ENCODE measurements at places on chromosomes 12 and 14.

- no peak for DNase-seq
These were observed 54.9 kb upstream of the PPP2R5C start for GRCh38 chr14:101706509-101707067.

DNA sequence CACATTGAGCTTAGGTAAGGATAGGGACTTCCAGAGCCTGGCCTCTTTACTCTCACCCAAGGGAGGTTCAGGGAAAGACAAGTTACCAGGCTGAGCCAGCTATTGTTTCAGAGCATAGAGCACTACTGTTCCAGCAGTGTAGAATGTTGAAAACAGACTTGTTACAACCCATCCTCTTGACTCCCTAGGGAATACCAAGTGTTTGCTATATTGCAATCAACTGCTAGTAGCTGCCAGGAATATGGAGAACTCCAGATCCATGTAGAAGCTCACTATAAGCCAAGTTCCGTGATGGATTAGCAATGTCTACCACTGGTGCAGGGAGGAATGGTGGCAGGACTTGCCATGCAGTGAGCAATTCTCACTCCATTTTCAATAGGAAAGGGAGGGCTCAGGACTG, 199.8 kb upstream of the RBM19 start:
- no peak for DNase-seq

DNA sequence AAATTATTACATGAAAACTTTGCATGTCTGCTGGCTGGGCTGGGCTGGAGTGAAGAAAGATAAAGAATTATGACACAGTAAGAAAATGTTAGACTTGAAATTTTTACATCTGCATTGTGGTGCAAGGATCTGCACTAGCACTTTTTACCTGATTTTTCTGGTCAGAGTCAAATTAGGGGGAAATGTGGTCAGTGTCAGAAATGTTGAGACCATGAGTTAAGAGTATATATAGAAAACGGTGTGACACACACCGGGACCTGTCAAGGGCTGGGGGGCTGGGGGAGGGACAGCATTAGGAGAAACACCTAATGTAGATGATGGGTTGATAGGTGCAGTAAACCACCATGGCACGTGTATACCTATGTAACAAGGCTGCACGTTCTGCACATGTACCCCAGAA, 90.3 kb downstream of the IGF1 start:
- DNase-seq = no peak

- DNase-seq = no peak
These were observed 162.7 kb downstream of the FOXN3 start for GRCh38 chr14:89254166-89254909.

DNA sequence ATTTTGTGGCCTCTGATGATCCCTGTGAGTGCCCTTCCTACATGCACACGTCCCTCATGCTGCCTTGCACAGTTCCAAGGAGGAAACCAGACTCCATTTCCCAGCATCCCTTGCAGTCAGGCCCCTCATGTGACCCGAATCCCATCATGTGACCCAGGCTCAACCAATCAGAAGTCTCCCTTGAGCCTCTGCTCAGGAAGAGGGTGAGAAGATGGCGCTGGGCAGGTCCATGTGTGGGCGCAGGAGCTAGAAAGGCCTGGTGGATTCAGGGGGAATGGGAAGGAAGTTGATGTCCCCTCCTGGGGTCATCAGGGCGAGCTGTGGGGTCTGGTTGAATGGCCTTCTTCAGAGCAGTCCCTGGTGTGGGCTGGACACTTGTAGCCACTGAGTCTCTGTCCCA, 240.5 kb downstream of the ADGRD1 start:
- DNase-seq = no peak

- DNase-seq = no peak
These were observed 1.6 kb downstream of the DPF3 start for GRCh38 chr14:72892103-72892878.

DNA sequence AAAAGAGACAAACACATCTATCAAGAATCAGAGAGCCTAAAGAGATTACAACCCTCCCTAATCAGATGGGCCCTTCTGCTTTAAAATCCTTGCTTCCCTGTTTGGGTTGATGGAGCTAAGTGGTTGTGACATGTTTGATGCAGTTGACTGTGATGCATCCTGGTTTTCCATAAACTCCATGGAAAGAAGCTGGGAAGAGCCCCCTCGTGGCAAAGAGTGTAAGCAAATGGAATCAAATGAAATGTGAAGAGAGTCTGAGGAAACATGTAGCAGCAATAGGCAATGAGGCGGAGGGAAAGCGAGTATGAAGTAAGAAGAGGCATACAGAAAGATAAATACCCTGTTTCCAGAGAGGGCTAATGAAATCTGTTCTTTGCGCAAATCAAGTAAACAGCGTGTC, 70.4 kb upstream of the SLCO1C1 start:
- no peak for DNase-seq

DNA sequence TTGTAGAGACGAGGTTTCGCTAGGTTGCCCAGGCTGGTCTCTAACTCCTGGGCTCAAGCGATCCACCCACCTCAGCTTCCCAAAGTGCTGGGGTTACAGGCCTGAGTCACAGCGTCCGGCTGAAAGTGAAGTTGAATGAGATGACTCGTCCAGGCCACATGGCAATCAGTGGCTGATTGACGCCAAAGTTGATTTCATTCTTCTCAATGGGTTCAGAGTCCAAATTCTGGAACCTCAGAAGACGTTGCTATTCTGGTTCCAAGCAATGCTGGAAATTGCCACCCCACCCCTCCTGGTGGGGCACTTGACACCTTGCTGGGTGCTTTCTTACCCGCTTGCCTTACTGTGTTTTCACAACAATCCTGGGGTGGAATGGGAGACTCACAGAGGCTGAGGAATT, 14.9 kb downstream of the ABCB9 start:
- DNase-seq = no peak

- DNase-seq = no peak
These were observed 1.3 kb downstream of the MARS1 start for GRCh38 chr12:57489157-57489641.

- no peak for DNase-seq
These were observed 23.3 kb downstream of the GLT1D1 start for GRCh38 chr12:128876559-128876958.

DNA sequence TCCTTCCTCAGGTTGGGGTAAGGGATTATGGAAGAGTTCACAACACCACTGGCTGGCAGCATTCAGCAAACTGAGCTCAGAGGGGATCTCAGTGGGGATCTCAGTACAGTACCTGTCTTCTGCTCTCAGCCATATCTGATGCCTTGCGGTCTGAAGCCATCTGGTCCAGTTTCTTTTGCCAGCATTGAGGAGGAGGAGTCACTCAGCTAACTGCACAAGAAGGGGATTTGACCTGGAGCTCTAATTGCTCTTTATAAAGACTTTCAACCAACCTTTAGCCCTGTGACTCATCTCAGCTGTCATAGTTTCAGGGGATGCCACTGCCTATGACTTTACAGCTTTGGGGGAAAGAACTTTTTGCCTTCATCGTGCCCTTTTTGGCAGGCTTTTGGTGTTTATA, 44.9 kb downstream of the JKAMP start:
- DNase-seq = no peak

DNA sequence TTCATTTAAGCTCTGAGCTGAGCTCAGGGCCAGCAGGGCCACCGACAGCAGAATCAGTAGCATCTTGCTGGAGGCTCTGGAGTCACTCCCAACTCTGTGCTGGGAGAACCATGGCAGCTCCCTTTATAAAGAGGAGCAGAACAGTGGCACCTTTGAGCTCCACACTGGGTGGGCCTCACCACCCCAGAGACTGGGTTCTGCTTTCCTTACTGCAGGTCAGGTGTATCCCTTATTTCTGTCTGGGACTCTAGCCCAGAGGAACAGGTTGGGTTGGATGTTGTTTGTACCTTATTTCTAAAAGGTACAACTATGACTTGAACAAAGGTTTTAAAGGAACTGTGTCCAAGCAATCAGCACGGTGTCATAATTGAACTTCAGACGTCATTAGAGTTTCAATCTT, at the start of gene PRB3:
Gene PRB3, minus strand, starts transcription at position 101 of the 400 bp plus-strand sequence. Its CDS starts 38 bp downstream, at position 63.
- no peak for DNase-seq

DNA sequence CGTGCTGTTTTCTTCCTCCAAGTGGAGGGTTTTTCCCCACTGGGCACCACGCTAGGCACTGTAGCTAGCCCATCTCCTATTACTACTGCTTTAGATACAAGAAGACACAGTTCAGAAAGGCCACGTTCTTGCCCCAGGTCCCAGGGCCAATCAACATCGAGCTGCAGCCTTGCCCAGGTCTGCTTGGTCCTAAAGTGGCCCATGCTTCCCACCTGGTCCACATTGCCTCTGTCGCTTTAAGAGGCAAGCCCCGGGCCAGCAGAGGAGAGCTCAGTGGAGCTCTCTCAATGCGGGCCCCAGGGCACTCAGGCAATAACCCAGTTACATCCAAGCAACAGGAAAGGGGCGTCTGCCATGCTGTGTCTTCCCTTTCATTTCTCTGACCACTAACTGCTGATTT, 148.1 kb downstream of the CALM1 start:
- no peak for DNase-seq

- DNase-seq = no peak
These were observed 24.9 kb upstream of the CCDC63 start for GRCh38 chr12:110821917-110822316.

GRCh38 chr14:59262717-59263454, 74.4 kb downstream of the DAAM1 start:
- no peak for DNase-seq

DNA sequence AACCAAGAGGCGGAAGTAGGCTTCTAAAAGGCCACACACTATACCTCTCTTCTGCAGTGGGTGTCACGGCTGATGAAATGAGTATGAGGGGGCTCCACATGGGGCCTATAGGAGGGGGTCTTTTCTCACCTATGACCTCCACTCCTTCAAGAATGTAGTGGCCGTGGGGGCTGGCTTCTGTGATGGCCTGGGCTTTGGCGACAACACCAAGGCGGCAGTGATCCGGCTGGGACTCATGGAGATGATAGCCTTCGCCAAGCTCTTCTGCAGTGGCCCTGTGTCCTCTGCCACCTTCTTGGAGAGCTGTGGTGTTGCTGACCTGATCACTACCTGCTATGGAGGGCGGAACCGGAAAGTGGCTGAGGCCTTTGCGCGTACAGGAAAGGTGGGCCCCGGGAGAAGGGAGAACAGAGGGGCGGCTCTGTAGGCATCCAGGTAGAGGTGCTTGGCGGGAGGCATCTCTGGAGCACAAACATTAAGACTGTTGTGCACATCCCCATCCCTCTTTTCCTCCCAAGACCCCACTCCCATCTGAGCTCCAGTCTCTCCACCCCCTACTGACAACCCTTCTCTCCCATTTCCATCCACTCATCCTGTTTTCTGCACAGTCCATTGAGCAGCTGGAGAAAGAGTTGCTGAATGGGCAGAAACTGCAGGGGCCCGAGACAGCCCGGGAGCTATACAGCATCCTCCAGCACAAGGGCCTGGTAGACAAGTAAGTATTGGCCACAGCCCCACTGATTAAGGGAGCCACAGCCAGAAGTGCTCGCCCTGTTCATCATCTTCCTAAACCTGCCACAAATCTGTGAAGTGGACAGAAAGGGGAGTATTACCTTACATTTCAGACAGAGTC, 3.8 kb downstream of the GPD1 start:
- no peak for DNase-seq

DNA sequence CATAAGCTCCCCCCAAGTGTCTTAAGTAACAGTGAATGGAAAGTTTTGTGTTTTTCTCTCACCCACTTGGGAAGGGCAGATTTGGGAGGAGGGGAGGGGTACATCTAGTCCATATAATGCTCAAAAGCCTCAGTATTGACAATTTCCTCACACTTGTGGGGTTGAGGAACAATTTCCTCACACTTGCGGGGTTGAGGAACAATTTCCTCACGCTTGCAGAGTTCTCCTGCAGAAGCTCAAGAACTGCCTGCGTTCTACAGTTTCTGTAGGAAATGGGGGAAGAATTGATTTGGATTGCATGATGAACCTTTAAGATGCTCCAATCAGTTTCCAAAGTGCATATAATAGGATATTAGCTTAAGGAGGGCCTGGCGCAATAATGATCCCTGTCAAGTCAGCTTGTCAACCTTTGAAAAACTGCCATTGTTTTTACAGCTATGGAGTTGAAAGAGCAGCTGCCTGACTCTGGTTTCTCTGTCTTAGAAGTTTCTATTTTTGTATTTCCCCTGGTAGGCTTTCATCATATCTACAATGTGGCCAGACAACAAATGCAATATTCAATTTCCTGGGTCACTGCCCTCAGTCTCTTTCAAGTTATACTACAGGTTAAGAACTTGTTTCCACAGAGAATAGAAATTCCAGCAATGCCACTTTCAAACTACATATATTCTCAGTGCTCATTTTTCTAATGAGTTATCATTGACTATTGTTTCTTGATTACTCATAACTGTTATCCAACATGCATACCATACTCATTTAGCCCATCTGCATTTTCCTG, 66.5 kb downstream of the PLEKHG7 start:
- no peak for DNase-seq

GRCh38 chr12:8816448-8817050, 5.9 kb upstream of the A2ML1 start:
- no peak for DNase-seq

- DNase-seq = no peak
These were observed 21.5 kb upstream of the GNS start for GRCh38 chr12:64780531-64781279.

GRCh38 chr12:176321-177181, 37.4 kb downstream of the SLC6A12 start:
- DNase-seq = no peak

GRCh38 chr12:75212072-75212471, 2.4 kb upstream of the KCNC2 start:
- no peak for DNase-seq

DNA sequence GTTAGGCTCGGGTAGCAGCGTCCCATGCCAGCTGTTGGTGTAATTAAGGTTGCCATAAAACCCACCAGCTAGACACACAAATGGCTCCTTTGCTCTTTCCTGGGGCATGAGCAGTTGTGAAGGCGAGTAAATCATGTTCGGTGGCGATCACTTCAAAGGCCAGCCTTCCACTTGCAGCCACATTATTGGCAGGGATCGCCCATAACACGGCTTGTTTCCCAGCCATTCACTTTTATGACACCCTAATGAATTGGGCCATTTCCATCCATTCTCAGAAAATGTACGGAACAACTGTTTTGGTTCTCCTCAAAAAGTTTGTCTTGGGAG, 63.4 kb downstream of the BEGAIN start:
- no peak for DNase-seq

GRCh38 chr12:75684678-75685616, 173.5 kb upstream of the KRR1 start:
- DNase-seq = no peak

DNA sequence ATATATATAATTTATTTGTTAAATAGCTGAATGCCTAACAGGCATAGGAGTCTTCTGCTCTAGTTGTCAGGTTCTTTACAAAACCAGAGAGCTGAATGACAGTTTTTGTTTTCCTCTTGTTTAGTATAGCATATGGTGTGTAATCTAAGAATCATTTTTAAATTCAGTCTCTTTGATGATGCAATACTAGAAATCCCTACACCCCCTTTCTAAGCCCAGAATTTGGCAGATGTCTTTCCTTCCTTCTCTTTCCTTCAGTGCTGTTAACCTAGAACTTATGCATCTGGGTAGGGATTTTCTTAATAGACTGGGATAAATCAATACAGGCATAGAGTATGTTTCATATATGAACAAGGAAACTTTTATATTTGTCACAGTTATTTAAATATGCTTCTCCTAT, 198.1 kb downstream of the KCNH5 start:
- no peak for DNase-seq

Measured in CD4-positive, alpha-beta T cell treated with Interleukin-15 for 1 hour (primary cell).